ENCODE measurements at places on chromosomes 5 and 9. TPM values are rescaled to one million over a fixed set of nuclear protein-coding genes. Genes with fewer than 3 reads are reported as not detected.

DNA sequence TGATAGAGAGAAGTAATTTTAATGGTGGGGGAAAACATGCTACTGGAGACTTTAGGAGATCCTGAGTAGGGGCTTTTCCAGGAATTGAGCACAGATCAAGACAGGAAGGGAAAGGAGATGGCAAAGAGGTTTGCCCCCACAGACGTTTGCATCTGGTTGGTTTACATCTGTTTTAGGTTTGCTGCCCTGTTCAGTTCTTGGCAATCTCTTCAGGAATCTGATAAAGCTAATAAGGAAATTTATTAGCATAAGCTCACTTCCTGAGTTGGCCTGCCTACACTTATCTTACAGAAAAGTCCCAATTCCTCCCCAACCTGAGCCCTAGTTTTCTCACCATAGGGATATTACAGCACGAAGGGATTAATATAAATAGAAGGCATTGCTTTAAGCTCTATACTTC lies 3.4 kb upstream of the CFAP95 start:
- DNase-seq, result no peak

GRCh38 chr9:89880721-89881120 lies 275.9 kb downstream of the GADD45G start:
- DNase-seq, result no peak

DNA sequence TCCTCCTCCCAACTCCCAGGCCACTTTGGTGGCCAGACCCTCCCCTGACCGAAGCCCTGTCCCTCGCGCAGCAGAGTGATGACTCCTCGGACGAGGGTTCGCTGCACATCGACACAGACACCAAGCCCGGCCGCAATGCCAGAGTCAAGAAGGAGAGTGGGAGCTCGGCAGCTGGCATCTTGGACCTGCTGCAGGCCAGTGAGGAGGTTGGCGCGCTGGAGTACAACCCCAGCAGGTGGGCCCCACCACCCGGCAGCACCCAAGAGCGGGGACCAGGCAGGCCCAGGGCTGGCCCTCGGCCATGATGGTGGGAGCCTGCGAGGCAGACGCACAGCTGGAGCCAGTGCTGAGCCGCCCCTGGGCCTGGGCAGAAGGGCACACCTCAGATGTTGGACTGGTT lies 90.6 kb downstream of the PHF2 start:
- no peak for DNase-seq

DNA sequence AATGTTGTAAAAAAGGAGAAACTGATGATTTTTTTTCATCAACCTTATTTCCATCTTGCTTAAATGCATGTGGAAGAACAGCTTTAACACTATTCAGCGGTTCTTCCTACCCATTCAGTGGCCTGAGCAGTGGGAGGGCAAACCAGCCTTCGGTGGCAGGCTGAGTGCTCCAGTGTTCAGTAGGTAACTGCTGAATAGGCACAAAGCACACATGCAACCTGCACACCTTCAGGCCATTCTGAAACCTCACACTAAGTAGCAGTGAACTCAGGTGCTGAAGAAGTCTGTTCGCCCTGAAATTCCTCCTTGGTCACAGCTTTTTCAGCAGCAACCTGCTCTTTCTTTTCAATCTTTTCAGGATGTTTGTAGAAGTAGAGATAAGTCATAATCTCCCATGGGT lies 26.1 kb downstream of the FBXO4 start:
- no peak for DNase-seq

- DNase-seq, result no peak
These were observed 28.9 kb downstream of the HABP4 start for GRCh38 chr9:96478829-96479371.

- DNase-seq, result no peak
These were observed 19.7 kb downstream of the NR5A1 start for GRCh38 chr9:124487260-124488182.

DNA sequence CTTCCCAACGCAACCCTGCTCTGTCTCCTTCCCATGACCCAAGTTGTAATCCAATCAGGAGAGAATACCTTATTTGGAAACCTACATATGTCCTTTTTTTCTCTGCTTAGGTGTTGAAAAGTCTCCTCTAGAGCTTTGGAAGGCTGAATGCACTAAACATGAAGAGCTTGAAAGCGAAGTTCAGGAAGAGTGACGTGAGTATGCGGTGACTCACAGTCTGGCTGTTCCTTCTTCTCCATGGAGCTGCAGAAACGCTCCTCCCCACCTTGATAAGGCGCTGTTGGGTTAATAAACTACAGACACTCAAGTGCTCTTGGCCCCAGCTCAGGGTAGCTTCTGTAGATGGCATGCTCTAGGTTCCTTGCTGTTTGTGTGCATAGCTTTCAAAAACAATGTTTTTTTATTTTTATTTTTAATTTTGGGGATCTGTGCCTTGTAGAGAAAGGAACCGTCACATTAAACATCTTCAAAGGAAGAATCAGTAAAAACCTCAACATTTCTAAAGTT lies 30.7 kb downstream of the RAI14 start:
- no peak for DNase-seq

Gene SCAI
- 9.5 TPM for polyA plus RNA-seq

DNA sequence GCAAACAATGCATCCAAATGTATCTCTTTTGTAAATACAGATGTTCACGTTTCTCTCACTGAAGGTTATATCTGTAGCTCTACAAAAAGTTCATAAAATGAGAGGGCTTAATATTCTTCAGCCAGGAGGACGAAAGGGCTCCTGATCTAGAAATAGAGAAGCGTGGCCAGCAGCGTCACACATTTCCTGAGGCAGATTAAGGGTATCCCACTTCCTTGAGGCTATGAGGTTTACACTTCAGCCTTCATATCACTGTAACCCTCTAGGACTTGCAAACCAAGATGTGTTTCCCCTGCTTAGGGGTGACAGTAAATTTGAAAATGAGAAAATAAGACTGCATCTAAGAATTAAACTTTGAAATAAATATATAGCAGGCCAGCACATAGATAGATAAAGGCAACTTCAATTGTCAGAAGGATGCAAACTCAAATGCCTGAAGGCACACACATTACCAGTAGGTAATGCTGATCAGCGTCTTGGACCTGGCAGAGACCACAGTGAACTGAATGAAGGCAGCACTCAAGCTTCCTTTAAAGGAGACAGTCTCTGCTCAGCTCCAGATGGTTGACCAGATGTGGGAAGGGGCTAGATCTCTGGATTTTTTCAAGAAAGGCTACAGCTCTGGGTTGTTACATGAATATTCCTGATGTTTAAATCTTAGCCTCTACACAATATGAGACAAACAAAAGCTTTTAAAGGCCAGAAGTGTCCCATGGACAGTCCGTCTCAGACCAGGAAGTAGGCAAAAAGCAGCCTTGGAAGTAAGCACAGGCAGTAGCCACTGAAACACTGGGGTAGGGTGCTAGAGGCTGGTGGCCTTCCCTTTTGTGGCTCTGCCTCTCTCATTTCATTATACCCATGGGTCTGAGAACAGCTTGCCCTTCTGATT lies 197.7 kb downstream of the MCTP1 start:
- no peak for DNase-seq

Gene CCL27
- polyA plus RNA-seq, result 0.57 TPM

DNA sequence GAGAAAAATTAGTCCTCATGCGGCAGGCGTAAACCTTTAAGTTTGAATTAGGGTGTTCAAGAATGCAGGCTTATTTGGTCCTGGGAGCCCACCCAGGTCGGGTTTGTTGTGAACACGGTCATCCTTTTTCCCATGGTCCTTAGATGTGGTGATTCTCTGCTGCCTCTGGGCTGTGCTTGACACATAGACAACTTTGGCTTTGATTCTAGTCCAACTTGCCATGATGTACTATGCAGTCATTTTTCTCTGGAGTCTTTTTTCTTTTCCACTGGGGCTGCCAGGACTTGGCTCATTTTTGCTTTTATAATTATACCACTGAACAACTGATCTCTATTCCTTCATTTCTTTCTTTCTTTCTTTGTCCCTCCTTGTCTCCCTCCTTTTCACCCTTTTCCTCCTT lies 218.6 kb downstream of the SREK1 start:
- no peak for DNase-seq

DNA sequence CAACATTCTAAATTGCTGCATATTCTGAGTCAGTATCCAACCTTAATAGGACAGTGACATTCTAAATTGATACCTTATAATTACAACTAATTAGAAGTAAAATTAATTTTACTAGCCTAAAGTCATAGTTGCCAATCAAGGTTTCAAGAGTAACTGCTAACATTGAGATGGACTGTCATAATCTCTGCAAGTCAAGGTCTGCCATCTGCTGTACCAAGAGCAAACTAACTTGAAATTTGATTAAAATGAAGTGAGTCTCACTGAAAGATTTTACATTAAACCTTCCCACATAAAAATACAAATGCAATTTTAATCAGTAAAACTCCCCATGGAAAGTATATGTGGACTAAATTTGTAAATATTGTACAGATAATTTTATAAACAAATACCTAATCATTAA lies 235.3 kb downstream of the PRDM9 start:
- DNase-seq, result no peak

DNA sequence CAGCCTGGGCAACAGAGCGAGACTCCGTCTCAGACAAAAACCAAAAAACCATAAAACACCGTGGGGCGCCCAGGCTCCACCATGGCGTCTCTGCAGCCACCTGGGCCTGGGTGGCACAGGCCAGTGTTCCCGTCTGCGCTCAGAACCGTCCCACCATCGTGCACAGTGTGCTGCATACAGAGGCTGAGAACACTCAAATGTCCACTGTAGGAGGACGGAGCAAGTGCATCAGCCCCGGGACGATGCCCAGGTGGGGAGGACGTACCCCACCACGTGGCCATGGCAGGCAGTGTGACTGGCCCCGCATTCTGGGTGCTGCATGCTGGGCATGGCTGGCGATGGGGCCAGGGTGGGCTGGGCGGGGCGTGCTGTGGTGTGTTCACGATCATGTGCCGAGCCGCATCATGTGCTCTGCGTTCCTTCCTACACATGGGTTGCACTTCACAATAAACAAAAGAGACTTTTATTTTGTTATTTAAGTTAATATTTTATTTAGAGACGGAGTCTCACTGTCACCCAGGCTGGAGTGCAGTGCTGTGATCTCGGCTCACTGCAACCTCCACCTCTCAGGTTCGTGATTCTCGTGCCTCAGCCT lies 37.8 kb downstream of the EXD3 start:
- no peak for DNase-seq

Gene ERAP2
- 11.3 TPM for polyA plus RNA-seq

GRCh38 chr5:44334622-44335021 lies 54.6 kb downstream of the FGF10 start:
- no peak for DNase-seq

Gene B4GALT1
- polyA plus RNA-seq, result 119 TPM

GRCh38 chr9:68546596-68547390 lies 6.1 kb upstream of the TMEM252 start:
- no peak for DNase-seq

- peak; percentile 3 for DNase-seq
These were observed 491 bp downstream of the APC start for GRCh38 chr5:112738191-112738560.

Gene PCDHA10
- polyA plus RNA-seq, result 0.62 TPM

DNA sequence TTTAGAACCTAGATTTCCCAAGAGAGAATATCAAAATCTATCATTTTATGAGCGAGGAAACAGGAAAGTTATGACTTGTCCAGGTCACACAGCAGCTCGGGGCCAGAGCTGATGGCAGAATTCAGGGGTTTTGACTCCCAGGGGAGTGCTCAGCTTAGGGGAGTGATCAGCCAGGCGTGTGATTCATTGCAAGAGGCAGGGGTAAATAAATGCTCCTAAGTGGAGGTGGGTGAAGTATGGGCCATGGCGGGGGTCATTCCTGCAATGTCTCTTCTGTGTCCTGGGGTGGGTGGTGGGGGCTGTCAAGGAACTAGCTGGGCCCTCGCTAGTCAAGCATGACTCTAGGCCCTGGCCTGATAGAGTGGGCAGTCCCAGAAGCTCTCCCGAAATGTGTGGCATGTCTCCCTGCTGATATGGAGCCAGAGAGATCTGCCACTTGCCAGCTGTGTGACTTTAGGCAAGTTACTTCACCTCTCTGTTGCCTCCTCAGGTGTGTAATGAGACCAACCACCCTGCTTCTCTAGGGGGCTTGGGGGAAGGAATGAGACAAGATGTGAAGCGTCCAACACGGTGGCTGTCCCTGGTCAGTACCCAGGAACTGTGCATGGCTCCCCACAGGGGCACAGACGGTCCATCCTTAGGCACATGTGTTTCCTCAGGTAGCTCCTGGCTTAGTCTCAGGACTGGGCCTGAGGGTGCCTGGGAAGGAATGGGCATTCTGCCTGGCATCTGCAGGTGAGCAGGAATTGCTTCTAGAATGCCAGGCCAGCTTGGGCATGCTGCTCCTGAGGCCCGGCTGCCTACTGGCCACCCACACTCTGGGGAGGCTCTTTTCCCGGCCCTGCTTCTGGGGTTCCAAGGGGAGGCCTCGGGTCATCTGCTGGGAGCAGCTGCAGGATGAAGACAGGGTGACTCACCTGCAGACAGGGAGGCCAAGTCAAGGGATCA lies 36.5 kb upstream of the SH3PXD2B start:
- no peak for DNase-seq

Gene LIFR
- polyA plus RNA-seq, result 69.2 TPM

GRCh38 chr5:172497591-172498255 lies 43.4 kb upstream of the SH3PXD2B start:
- DNase-seq, result no peak

Gene DNAJC21
- polyA plus RNA-seq, result 87.9 TPM

Gene PRDM9
- not detected for polyA plus RNA-seq

DNA sequence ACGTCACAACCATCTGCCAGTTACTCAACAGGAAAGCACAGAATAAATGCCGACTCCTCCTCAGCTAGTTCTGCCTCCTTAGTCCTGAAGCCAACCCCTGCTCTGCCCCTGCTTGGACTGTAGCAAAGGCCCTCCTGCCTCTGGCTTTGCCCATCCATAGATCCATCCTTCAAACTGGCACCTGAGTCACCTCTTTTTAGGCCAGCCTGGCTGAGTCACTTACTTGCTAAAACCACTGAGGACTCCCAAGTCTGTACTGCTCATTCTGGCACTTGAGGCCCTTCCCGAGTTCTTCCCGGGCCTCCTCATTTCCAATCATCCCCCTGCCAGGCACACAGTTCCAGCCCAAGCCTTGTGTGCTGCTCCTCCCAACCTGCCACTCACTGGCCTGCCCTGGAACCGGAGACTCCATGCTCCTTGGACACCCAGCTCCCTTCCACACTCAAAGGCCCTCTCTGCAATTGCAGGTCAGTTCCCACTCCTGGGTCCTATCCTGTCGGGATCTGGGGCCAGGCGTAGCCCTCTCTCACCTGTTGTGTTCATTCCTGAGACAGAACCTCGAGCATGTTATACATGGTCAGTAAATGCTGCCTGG lies 220.1 kb downstream of the DAB2IP start:
- DNase-seq, result no peak

GRCh38 chr5:72284559-72285423 lies 35.2 kb downstream of the MRPS27 start:
- DNase-seq, result no peak

GRCh38 chr5:154881986-154882385 lies 23.6 kb downstream of the CNOT8 start:
- no peak for DNase-seq

- no peak for DNase-seq
These were observed 91.2 kb downstream of the DCP2 start for GRCh38 chr5:113067635-113068344.

GRCh38 chr5:98902733-98903132 lies 26.1 kb downstream of the CHD1 start:
- no peak for DNase-seq

GRCh38 chr5:110058175-110058574 lies 368.4 kb downstream of the MAN2A1 start:
- no peak for DNase-seq

Measured in right renal cortex interstitium (tissue), 3 donors.